A549 treated with CpdA at 1 μM for 4 hours (cell line): ENCODE measurements at places on chromosomes 7 and 10. TPM values are rescaled to one million over a fixed set of nuclear protein-coding genes. Genes with fewer than 3 reads are reported as not detected.

C1QL3 gene
- total RNA-seq, result not detected in 5 replicates

DRGX gene
- not detected in 5 replicates for total RNA-seq

PDE6C gene
- total RNA-seq, result not detected in 5 replicates

PLXDC2 gene
- total RNA-seq, result 0.01 to 0.05 TPM (median 0.03 TPM) in 4 of 5 replicates, not detected in the other

ACSM6 gene
- not detected in 5 replicates for total RNA-seq

FAM221A gene
- 0.27 to 0.72 TPM (median 0.46 TPM) in 5 replicates for total RNA-seq

ABHD11 gene
- 18.8 to 26.8 TPM (median 25.0 TPM) in 5 replicates for total RNA-seq

OR9A2 gene
- total RNA-seq, result not detected in 5 replicates

GPR37 gene
- 0.43 to 0.85 TPM (median 0.71 TPM) in 5 replicates for total RNA-seq
